ENCODE measurements at places on chromosomes 5 and 9.

- no peak for DNase-seq
These were observed 18.1 kb downstream of the C9orf50 start for GRCh38 chr9:129602598-129603415.

DNA sequence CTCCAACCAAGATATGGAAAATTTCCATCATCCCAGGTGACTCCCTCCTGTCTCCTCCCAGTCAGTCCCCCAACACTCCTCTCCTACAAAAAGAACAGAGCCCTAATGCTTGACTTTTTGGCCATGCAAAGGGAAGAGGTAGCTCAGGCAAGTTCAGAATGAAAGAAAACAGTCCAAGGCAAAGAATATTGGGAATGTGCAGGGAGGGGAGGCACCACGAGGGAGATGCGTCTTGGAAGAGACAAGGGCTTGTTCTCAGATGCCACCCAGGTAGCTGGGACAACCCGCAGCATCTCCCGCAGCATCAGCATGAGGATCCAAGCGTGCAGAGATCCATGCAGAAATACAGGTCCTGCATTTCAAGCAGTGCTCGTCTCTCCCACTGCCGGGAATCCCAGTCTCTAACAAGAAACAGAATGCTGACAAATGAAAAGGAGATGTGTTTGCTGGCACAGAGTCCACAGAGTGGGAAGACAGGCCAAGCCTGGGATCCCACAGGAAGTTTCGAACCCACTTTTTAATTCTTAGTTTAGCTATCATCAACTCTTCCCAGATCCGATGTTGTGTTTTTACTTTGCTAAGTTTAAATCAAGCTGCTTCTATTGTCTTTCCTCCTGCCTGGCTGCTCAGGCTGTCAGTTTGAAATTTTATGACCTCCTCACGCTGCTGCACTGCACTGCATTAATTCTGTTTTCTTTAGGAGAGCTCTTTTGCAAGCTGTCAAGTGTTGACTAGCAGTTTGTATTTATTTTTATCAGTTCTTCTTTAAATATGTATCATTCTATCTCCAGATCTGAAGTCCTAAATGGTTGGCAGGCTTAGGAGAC is 86.8 kb upstream of the OSMR start:
- no peak for DNase-seq

DNA sequence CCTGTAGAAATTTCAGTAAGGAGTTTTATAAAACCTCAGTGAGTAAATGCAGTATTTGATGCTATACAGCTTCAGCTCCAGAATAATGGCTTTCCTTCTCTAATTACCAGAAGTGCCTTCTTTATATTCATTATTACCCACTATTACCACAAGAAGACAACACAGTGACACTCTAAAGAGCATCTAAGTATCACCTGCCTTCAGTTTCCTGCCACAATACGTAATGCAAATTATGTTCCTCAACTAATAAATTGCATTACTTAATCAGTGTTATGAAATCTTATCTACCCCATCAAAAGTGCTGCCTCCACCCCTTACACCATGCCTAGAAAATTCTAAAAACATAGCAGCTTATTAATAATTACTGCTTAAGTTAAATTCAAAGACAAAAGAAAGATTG is 91.9 kb downstream of the TRPM6 start:
- DNase-seq, result no peak

DNA sequence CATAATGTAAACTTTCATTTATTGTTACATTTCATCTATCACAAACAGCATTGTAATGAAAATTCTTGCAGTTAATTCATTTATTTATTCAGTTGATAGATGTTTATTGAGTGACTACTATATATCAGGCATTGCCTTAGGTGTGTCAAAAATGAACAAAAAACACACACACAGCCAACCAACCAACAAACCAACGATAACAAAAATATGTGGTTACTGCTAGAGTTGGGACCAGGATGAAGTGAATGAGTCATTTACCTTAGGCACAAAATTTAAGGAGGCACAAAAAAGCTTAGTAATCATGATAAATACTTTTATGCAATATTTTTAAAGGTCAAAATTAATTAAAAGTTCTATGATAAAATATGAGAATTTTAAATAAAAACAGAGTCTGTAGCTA is 223.4 kb downstream of the CSNK1G3 start:
- no peak for DNase-seq

- no peak for DNase-seq
These were observed 72.0 kb upstream of the CKMT2 start for GRCh38 chr5:81161012-81161601.

GRCh38 chr5:149133795-149134777 is 7.2 kb upstream of the ABLIM3 start:
- DNase-seq, result no peak

DNA sequence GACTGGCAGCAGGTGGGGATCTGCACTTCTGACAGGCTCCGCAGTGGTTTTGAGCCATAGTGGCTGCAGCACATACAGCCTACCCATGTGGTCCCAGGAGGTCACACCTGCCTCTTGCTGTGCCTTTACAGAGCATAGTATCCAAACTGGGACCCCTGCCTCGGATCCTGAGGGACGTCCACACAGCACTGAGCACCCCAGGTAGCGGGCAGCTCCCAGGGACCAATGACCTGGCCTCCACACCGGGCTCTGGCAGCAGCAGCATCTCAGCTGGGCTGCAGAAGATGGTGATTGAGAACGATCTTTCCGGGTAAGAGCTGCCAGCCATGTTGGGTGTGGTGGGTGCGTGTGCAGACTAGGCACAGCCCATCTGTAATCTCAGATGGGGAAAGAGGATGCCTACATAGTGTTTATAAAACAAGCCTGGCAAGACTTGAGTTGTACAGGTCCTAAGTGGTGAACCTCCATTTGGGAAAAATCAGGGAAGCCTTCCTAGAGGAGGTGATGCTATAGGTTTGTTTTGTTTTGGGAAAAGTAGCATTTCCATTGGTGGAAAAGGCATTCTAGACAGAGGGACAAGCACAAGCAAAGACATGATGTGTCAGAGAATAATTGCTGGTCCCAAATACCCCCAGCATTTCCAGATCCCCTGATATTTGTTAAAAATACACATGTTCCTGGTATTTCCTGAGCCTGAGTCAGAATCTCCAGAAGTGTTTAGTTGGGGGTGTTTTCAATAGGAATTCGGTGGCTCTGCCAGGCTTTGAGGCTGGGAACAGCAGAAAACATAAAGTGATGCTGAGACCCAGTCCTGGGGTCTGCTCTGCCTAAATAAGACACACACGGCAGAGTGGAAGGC is 119.2 kb downstream of the DAB2IP start:
- DNase-seq, result no peak

DNA sequence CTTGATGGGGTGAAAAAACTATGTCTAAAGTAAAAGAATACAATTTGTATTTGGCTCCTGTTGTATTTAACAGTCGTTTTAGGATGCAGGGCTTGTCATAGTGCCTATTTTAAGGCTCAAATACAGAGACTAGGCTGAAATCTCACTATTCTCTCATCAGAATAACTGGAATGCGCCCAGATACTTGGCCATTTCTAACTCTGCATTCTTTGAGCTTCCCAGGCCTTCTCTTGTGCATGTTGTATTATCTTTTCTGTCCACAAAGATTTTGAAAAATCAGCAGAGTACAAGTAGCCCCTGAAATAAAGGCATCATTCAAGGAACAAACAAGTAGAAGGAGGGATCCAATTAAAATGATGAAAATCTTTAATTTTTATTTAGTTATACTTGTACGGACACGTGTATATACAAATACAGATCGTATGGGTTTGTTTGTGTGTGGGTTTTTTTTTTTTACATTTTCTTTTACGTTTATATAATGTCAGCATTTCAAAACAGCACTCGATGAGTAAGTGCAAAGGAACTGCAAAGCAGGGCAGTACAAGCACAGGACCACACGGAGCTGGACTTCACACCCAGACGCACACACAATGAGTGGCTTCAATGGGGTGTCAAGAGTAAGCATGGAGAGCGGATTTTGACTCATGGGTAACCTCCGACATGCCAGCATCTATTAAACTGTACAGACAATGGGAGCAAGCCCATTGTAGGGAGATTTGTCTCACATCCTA is 294.0 kb downstream of the EFNA5 start:
- no peak for DNase-seq

GRCh38 chr5:107772418-107773310 is 101.9 kb upstream of the EFNA5 start:
- DNase-seq, result no peak

DNA sequence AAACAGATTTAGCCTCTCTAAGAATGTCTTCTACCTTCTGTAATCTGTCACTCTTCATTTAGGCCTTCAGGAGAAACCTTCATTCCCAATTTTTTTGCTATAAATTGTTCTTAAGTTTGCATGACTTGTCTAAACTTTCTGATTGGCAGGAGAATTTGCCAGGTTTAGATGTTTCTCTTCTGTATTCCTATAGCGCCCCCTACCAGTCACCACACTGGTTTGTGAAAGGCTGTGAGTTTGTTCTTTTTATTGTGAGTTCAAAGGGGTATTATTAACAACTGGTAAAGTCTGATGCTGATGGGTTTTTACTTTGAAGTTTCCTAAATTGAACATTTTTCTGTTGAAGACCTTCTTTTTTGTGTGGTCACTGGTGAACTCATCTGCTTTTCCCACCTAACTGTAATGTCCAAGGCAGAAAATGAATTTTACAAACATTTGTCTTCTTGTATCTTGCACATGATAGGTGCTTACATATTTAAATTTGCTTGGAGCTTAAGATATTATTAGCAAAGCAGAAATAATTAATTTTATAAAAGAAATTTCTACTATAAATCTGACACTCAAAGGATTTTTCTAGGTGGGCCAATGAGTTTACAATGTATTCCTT is 18.4 kb upstream of the F2RL2 start:
- DNase-seq, result peak; percentile 13

- peak; percentile 39 for DNase-seq
These were observed 597 bp downstream of the NFIL3 start for GRCh38 chr9:91422758-91423711.

- DNase-seq, result no peak
These were observed 110.6 kb upstream of the ELL2 start for GRCh38 chr5:96072138-96072790.

- DNase-seq, result no peak
These were observed 19.9 kb upstream of the CDH6 start for GRCh38 chr5:31173614-31174013.

GRCh38 chr5:6847870-6848269 is 134.6 kb downstream of the TENT4A start:
- DNase-seq, result no peak

DNA sequence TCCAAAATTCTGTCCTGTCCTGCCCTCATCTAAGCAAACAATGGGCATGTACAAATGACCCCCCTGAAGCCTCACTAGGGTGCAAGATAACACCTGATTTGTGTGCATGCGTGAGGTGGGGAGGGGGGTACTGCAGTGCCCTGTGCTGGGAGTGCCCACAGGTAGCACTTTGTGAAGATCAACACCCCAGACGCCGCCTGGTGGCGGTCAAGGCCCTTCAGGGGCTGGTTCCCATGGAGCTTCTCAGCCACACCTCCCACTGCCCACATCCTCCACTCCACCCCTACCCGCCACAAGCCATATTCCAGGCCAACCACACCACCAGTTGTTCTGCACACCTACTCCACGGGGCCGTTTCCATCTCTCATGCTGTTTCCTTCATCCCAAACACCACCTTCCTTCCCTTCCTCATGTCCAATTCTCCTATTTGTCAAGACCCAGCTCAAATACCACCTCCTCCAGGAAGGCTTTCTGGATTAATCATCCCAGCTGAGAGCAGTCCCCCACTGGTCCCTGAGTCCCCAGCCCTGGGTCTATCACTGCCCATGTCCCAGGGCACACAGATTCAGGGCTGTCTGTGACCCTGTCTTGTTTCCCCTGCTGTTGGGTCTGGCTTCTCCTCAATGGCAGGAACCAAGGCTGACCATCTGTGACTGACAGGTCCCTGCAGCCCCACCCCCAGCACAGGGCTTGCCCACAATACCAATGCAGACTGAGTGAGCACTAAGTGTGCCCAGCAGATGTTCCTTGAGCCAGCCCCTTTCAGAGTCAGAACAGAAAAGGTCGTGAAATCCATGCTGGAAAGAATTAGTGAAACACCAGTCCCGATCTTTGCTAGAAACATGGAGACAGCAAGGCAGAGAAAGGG is 178.4 kb downstream of the PAX5 start:
- DNase-seq, result no peak

- no peak for DNase-seq
These were observed 56.0 kb downstream of the EXD3 start for GRCh38 chr9:137366891-137367381.

DNA sequence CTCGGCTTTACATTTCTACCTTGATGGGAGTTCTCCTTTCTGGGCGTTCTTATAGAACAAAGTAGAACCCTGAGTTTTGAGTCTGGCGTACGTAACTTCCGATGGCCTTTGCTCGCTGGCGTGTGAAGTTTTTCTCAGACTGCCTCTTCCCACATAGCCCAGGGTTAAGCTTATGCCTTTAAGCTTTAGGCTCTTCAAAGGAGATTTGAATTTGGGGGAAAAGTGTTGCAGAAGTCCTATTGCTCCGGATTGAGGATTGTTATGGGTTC is 13.7 kb upstream of the FBP2 start:
- DNase-seq, result no peak

- no peak for DNase-seq
These were observed 81.9 kb downstream of the GPR21 start for GRCh38 chr9:123115146-123115913.

DNA sequence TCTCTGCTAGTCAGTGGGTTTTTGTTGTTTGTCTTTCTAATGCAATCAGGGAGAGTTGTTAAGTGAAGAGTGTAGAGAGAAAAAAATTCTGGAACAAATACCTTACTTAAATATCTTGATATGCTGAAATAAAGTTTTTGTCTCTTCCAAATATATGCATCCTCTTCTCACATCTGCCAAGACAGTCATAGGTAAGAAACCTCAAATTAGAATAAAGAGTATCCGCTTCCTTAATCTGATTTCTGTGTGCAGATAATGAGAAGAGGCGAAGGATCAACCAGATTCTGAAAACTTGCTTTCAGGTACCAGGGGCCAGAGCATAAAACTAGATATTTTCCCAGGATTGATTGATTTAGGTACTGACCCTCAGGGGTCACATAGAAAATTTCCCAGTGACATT is 11.3 kb upstream of the IL6ST start:
- DNase-seq, result no peak

- no peak for DNase-seq
These were observed 95.3 kb downstream of the FBXW11 start for GRCh38 chr5:171911152-171911551.

DNA sequence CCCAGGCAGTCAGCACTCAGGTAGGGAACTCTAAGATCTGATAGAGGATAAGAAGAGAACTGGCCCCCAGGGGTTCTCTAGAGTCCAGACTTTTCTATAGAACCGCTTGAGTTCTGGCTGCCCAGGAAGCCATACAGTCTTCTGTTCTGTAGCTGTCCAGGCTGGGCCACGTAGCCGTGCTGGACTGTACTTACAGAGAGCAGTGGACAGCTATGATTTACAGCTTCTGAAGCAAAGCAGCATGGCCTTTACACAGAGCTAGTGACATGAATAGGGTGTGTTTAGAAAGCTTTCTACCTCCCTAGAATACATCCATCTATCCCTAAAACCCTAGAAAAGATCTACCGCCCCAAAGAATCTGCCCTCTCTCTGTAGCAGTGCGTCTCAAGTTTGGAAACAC is 57.2 kb downstream of the ACO1 start:
- no peak for DNase-seq

All from stimulated activated CD4-positive, alpha-beta T cell treated with anti-CD3 and anti-CD28 coated beads, TNF-alpha, amount 100 ng/mL, for 1 hour (primary cell).